ENCODE measurements at places on chromosomes 4 and X.
A peak's percentile ranks its signal among the peaks of the same experiment; 100 is the strongest.

DNA sequence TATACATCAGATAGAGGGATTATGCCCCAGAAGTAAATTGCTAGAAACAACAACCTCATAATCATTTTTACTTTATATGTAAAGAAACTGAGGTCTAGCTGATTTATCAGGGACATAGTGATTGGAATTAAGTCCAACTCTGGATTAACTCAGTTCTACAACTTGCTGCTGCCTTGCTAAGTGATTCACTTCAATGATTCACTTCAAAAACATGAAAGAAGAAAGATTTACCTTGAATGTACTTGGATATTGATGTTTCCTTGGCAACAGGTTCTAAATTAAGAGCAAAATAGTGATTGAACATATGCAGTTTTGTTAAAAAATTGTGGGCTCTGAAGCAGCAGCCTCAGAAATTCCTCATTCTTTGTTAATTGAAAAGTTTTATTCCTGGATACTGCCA is 99.8 kb upstream of the H2AZ1 start:
- DNase-seq = no peak

DNA sequence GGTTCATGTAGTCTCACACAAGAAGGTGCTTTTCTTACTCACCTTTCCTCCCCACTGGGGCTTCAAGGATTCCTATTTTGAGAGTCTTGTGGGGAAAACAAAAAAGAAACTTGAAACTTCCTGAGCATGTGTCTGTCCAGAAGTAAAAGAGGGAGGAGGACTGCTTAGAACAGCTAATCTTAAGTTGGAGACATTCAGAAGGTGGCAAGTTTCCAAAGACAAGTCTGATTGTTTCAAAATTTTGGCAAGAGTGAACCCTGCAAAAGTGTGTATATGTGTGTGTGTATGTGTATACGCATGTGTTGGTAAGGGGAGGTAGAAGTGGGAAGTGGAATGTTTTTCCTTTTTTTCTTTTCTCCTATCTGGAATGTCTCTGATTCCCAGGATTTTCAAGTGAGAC is 189.0 kb upstream of the FRMPD4 start:
- no peak for DNase-seq

DNA sequence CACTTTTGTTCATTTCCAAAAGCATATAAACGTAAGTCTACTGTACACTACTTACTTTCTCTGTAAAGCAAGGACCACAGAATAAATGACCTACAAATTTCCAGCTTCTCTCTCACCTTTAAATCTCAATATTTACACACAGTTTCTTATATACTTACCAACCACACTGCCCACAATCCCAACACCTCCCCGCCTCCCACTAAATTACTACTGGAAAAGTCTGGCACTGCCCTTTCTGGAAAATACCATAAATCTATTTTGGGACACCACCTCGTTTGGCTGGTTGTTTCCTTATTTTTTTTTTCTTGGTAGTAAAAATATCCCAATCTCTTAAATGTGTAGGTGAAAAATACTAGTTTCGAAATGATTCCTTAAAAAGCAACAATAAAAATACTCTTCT is 19.6 kb downstream of the FAT1 start:
- DNase-seq = no peak

- DNase-seq = no peak
Observed at GRCh38 chr4:89119836-89120235, 8.5 kb downstream of the TIGD2 start.

DNA sequence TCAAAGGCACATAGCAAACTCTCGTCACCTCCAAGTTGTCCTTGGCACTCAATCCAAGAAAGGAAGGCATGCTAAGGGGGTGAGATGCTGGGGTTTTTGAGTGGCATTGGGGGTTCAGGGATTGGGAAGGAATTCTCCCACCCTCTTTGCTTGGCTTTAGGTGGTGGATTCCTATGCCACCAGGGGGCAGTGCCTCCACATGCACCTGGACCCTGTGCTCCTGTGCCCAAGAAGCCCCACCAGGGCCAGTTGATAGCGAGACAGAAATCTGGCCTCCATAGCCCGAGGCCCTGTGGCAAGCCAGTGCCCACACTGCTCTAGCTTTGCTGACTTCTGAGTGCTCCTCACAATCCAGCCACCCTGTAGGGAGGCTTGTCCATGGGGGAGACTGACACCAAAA is 2.0 kb upstream of the FATE1 start:
- DNase-seq = no peak

GRCh38 chrX:154411981-154412340 is 622 bp downstream of the TAFAZZIN start:
- peak; percentile 49 for DNase-seq

- no peak for DNase-seq
Observed at GRCh38 chr4:38856046-38856445, 571 bp downstream of the TLR6 start.

GRCh38 chrX:94908171-94908570 is 1234.2 kb downstream of the FAM133A start:
- no peak for DNase-seq

DNA sequence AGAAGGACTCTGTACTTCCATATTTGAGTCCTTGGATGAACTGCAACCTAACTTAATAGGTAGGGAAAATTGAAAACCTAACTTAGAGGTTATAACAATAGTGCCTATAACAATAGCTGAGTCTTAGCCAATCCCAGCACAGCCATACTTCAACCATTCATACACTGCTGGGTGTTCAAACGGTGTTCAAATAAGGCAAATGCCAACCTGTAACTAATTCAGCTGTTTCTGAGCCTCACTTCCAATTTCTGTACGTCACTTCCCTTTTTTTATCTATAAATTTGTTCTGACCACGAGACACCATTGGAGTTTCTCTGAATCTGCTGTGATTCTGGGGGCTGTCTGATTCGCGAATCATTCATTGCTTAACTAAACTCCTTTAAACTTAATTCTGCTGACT is 9.6 kb upstream of the GRSF1 start:
- no peak for DNase-seq

GRCh38 chr4:184533908-184534307 is 59.6 kb upstream of the IRF2 start:
- DNase-seq = no peak

GRCh38 chrX:122517786-122518185 is 666.3 kb upstream of the GRIA3 start:
- no peak for DNase-seq

DNA sequence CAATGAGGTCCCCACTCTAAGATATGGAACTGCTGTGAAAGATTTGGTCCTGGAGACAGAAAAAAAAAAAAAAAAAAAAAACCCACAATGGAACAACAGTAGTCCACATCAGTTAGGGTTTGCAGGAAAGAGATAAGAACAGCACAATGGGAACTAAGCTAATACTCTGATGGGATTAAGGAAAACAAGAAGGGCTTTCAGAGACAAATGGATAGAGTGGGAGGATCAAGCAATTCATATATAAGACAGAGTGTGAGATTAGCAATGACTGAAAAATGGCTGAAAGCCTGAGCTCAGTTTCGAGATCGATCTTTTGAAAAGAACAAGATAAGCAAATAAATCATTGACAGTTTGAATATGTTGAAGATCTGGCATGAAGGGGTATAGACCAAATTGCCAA is 188.4 kb upstream of the TRPC5 start:
- DNase-seq = no peak

GRCh38 chr4:87270825-87271224 is 50.4 kb upstream of the KLHL8 start:
- DNase-seq = no peak

DNA sequence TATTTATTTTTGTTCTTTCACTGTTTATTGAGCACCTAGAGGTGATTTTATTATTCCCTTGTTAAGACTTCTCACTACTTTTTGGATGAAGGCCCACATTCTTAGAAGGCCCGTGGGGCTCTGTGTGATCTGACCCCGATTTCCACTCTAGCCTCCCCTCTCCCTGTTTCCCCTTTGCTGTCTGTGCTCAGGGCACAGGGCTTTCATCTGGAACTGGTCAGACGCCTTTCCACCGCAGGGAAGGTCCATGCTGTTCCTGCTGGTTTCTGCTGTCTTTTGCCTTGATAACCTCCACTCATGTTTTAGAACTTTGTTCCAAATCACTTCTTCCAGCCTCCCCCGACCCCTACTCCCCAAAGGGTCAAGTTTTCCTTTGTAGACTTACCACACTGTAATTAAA is 31.3 kb upstream of the ANAPC4 start:
- DNase-seq = no peak

Measured in stimulated activated CD4-positive, alpha-beta T cell treated with anti-CD3 and anti-CD28 coated beads, TNF-alpha, amount 100 ng/mL, for 1 hour (primary cell).